HFFc6 (cell line): ENCODE measurements at places on chromosomes 11 and 22.

DNA sequence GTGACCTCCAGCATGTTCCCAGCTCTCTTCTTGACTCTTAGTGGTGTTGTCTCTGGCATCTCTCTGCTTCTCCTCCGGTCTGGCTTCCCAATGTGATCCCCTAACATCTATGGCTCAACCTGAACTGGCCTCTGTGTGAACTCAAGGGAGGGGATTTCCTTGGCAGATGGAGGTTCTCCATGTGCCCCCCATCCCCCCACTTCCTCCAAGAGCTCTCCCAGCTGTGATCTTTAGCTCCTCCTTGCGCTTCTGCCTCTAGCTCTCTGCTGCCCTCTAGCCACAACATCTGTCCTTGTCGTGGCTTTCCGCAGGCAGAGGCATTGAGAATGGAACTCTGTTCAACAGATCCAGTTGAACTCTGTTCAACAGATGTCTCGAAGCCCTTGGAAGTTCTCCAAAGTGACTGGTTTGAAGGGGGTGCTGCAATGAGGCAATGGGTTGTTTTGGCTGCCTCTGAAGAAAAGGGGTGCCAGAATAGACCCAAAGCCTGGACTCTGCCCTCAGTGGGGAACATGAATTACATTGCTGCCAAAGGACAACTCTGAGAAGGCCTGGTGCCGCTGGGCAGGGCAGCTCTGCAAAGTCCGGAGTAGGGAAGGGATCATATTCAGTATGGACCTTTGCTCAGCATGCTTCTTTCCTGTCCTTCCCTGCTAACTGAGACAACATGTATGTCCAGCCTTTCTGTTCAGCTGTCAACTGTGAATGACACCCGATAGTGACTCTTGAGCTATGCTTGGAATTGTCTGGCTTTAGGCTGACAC is 61.9 kb downstream of the ADM start:
- DNase-seq = peak; percentile 79

GRCh38 chr11:116413301-116414242 is 359.2 kb downstream of the BUD13 start:
- no peak for DNase-seq

DNA sequence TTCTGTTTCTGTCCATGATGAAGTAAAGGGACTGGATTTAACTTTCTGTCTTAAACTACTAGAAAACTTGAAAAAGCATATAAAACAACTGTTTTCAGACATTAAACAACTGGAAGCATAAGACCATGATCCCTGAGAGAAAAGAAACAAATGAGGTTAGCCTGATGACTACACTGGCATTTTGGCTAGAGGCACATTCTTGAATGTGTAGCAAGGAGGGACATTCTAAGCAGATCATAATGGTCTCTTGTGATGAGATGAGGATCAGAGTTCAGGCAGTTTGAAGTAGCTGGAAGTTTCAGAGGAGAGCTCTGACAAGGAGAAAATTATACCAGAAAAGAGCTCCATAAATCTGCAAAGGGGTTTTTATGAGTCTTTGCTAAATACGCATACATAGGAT is 75.4 kb downstream of the AASDHPPT start:
- peak; percentile 28 for DNase-seq

- no peak for DNase-seq
Observed at GRCh38 chr11:84476581-84476980, 1150.6 kb downstream of the DLG2 start.

DNA sequence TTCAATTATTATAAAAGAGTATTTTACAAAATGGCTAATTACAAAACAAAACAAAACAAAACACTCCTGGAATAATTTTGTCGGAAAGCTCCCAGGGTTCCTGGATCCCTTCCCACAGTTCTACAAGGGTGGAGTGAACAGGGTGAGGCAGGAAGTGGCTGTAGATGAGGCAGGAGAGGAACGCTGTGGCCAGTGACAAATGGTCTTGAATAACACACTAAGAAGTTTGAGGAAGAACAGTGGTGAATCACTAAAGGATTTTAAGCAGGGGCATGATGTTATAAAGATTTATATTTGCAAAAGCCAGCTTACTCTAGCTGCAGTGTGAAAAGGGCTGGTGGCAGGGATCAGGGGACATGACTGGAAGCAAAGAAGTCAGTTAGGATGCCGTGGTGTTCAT is 33.8 kb upstream of the APOA1 start:
- DNase-seq = peak; percentile 92

DNA sequence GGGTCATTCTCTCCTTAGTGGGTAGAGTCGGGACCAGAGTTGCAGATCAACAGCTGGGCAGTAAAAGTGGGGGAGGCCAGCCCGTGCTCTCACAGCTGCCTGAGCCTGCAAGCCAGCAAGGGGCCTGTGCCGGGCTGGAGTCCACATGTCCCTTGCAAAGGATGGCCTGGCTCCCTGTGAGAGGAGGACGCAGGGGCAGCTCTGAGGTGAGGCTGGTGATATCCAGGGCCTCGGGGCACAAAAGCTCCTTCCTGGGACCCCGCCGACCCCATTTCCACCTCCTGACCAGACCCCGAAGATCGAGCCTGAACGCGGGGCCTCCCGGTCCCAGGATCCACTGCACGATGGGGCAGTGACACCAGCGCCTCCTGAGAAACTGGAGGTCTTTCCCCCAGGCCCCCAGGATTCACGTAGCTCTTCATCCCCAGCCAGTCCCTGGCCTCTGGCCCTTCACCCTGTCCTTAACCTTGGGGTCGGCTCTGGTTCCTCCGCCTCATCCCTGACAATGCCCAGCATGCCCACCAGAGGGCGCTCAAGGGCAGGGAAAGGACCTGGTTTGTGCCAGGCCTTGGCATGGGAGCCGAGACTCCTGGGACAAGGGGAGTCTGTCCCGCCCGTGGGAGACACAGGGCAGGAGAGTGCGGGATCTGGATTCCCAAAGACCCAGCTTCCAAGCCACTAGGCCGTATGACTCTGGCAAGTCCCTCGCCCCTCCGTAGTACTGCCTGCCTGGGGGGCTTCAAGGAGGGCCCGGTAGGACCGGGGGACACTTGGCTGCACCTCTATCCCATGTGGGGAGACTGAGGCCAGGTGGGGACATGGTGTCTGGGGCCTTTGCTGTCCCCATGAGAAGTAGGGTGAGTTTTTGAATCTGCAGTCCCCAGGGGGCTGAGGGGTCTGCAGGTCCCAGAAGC is 17.8 kb upstream of the WNT7B start:
- DNase-seq = peak; percentile 58

GRCh38 chr11:86606270-86606835 is 66.1 kb downstream of the ME3 start:
- no peak for DNase-seq

DNA sequence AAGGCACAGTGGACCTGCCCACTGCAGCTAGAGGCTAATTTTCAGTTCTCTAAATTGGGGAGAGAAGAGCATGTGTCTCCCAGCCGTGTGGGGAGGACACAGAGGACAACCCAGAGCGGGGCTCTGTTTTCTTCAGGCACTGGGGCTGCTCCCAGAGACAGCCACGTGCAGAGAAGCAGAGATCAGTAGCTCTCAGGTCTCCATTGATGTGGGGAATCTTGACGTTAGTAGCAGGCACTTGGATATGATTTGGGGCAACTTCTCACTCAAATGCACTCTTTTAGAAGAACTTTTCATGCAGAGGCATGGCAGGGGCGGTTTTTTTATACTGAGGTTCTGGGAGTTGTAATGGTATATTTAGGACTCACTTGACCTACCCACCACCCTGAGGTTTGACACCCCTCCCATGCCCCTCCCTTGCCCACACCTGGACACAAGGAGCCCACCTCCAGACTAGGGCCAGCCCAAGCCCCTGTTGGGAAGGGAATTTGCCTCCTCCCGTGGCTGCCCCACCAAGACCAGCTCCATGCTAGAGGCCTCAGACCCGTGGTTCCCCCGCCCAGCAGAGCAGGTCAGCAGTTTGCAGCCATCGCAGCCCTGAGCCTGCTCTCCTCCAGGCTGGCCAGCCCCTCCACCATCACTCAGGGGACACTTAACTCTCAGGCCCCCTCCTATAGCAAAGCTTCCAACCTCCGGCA is 94.2 kb upstream of the RTL6 start:
- DNase-seq = no peak

- DNase-seq = peak; percentile 42
Observed at GRCh38 chr11:118572061-118572980, at the start of gene ARCN1. TSS of gene ARCN1 (plus strand) at chr11:118572409. CDS start at chr11:118572548, 139 bp downstream.

- no peak for DNase-seq
Observed at GRCh38 chr22:49678137-49678841, 149.4 kb downstream of the BRD1 start.

GRCh38 chr22:32106930-32107329 is 52.2 kb downstream of the C22orf42 start:
- no peak for DNase-seq

GRCh38 chr11:45543808-45544422 is 121.5 kb downstream of the CHST1 start:
- DNase-seq = no peak

- peak; percentile 46 for DNase-seq
Observed at GRCh38 chr22:50086526-50086925, 1.3 kb upstream of the MLC1 start.

- DNase-seq = peak; percentile 100
Observed at GRCh38 chr11:27933992-27934829, 173.7 kb downstream of the KIF18A start.

DNA sequence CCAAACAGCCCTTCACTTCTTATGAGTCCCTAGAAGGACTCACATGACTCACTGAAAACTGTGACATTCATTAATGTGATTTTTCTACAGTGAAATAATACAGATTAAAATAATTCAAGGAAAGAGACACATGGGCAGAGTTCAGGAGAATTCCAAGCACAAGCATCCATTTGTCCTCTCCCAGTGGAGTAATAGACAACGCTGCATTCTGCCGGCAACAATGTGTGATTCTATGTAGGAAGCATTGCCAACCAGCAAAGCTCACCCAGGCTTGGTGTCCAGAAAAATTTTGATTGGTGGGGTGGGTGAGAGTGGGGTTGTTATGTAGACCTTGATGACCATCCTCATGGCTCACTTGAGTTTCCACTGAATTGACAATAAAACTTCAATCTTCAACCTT is 123.9 kb downstream of the VPREB1 start:
- DNase-seq = no peak

- DNase-seq = no peak
Observed at GRCh38 chr11:28690746-28691145, 582.6 kb downstream of the METTL15 start.

- no peak for DNase-seq
Observed at GRCh38 chr11:94030059-94030458, 8.9 kb downstream of the HEPHL1 start.

- no peak for DNase-seq
Observed at GRCh38 chr22:30198921-30199320, 47.6 kb downstream of the LIF start.

- DNase-seq = no peak
Observed at GRCh38 chr22:50408311-50408710, 65.2 kb downstream of the PPP6R2 start.

DNA sequence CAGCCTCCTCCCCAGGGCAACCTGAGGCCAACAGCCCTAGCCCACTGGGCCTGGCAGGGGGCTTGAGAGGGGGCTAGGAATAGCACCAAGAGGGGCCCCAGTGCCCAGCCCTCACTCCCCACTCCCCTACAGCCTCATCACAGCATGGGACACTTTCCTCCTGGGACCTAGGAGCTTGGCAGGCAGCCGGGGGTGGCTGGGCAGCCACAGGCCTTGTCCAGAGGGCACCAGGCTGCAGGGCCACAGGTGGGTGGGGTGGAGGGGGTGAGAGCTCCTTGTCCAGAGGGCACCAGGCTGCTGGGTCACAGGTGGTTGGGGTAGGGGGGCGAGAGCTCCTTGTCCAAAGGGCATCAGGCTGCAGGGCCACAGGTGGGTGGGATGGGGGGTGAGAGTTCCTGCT is 61.8 kb downstream of the WNT7B start:
- no peak for DNase-seq

DNA sequence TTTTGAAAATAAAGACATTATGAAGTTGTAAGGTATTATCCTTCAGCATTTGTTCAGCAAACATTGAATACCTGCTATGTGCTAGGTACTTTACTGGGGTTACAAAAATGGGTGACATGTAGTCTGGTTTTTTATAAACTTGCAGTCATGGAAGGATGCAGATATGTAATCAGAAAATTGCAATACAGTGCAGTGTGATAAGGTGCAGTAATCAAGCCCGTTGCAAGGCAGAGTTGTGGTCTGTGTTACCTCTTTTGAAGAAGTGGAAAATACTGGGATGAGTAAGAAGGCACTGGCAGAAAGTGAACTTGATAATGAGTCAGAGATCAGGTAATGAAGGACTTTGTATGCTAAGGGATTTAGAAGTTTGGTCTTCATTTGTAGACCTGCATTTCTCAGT is 8.1 kb downstream of the FBXO7 start:
- no peak for DNase-seq

DNA sequence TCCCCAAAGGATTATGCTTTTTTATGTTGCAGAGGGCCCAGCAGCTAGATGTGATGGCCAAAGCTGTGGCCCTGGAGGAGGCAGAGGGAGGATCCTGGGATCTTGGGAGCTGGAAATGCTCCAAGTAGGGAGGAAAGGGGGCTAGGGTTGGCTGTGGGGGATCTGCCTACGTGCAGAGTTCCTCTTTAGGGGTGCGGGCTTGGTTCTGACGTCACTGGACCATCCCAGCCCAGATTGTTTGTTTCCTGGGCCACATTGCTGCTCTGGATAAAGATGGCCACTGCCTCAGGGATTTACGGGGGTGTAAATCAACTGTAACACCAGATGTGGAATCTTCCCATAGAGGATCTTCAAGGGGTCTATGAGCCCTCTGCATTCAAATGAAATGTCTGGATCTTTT is 110.3 kb upstream of the SYT13 start:
- no peak for DNase-seq

DNA sequence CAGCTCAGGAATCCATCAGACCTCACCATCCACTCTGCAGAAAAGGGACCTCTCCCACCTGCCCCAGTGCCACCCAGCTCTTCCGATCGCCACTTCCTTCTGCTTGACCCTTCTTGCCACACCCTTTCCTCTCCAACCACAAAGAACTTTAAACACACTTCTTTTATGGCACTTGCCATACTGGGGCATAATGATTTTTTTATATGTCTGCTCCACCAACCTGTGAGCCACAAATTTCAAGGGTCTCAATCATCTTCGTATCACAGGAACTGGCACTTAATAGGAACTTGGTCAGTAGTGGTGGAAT is 11.7 kb upstream of the MYH9 start:
- no peak for DNase-seq

GRCh38 chr22:38859581-38860282 is 12.3 kb downstream of the CBX6 start:
- no peak for DNase-seq

DNA sequence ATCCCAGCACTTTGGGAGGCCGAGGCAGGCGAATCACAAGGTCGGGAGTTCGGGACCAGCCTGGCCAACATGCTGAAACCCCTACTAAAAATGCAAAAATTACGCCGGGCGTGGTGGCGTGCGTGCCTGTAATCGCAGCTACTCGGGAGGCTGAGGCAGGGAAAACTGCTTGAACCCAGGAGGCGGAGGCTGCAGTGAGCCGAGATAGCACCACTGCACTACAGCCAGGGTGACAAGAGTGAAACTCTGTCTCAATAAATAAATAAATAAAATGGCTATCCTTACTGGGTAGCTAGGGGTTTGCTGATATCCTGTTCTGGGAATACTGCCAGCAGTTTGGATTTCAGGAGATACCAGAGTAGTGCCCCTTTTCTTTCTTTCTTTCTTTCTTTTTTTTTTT is 2.4 kb upstream of the RBM14 start:
- no peak for DNase-seq
